ENCODE measurements at places on chromosomes 3 and 15. TPM values are rescaled to one million over a fixed set of nuclear protein-coding genes. Genes with fewer than 3 reads are reported as not detected.

DNA sequence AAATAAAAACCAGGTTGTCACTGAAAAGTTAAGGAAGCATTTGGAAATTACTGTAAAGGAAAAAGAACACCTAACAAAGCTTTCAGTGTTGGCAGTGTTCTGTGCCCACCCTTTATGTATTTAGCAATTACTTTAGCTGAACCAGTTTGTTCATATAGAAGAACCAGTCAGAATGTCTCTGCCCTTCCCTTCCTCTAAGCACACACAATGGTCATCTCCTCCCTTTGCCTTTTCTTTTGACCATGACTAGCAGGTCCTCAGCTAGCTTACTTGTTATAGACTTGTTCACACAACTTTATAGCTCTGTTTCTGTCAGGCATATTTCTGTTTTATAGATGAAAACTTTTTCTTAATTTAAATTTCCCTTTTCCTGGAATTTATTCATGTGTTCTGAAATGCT is 59.6 kb downstream of the AKAP13 start:
- DNase-seq: no peak

DNA sequence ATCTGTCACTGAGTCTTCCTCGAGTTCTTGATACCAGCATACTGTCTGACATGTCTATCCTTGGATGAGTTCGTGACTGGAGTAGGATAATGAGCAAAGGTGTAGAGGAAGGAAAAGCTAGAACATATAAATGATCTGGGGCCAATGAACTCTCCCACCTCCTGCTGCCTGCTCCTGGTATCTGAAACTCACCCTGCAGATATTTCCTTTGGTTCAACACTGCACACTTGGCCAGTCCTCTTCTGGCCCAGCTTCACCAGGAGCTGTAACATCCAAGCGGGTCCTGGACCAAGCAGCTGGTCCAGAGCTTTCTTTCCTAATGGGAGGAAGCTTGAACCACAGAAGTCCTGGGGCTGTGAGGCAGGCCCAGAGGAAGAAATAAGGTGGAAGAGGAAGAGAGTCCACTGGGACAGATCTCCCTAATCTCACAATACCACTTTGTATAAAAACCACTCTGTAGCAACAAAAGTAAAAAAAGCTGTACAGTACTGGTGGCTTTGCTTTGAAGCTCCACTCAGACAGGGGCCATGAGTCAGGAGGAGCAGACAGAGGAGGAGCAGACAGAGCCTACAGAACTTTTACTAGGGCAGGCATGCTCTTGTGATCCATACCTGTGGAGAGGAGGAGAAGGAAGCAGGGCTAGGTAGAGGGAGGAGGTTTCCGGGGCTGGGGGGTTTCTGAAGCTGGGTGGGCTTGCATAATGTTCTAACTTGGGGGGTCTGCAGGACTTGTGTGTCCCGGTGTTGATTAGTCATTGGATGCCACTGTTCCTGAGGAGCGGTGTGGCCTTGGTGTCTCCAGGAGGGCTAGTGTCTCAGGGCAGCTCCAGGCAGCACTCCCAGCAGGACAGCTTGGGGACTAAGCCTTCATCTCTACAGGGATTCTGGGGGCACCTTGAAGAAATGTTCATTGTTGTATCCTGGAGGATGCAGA is 166.9 kb downstream of the ABHD5 start:
- DNase-seq: no peak

DNA sequence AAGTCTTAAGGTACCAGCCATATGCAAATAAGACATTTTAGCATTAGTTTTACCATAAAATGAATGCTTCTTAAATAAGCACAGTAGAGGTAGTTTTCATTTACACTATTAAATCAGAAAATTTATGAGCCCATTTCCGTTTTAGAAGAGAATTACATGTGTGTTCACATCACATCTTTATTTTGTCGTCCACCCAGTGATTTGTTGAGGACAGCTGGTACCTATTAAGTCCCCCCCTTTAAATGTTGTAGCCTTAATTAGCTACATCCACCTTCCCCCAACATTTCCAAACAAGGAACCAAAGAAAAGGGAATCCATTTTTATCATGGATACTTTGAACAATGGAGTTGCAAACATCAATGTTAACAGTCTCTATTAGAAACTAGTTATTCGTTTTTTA is 6.8 kb downstream of the IL17RD start:
- no peak for DNase-seq

MAP1A gene
- total RNA-seq: 20.8 TPM

- no peak for DNase-seq
Measured at GRCh38 chr3:68408626-68409025, 523.7 kb downstream of the TAFA4 start.

- no peak for DNase-seq
Measured at GRCh38 chr15:62969442-62970089, 73.0 kb upstream of the TPM1 start.

DNA sequence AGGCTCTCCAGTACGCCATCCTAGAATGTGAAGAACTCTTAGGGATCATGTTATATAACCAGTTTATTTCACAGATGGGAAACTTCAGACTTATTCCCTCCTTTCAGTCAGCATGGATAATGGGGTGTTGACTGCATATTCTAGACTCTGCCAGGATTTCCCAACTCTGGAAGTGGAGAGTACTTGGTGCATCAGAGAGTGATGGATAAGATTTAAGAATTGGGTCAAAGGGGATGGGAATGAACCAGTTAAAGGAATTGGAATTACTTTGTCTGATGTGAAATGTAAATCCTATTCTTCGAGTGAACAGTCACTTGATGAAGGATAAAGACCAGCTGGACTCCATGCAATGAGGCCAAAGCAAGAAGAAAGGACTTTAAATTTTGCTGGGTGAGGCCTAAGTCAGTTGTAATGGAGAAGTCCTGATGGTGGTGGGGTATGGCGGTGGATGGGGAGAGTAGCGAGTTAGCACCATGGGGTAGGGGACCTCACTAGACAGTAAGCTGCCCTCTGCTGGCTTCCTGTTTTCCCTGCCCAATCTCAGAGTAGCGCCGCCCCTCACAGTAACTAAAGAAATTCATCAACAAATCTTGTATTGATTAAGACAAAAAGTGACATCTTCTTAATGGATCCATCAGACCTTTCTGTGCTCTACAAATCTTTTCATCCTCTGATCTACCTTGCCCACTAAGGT is 7.3 kb upstream of the CACNA1D start:
- no peak for DNase-seq

DNA sequence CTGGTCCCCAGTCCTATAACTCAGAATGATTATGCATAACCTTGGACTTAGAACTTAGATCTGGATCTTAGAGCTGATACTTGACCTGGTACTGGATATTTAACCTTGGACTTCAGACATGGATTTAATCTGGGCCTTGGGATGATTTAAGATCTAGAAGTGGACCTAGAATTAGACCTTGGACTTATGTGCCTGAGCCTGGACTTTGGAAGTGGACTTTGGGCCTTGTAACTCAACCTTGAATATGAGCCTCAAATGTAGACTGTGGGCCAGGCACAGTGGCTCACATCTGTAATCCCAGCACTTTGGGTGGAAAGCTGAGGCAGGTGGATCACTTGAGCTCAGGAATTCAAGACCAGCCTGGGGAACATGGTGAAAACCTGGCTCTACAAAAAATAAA is 46.1 kb downstream of the ZNF589 start:
- DNase-seq: no peak

DNA sequence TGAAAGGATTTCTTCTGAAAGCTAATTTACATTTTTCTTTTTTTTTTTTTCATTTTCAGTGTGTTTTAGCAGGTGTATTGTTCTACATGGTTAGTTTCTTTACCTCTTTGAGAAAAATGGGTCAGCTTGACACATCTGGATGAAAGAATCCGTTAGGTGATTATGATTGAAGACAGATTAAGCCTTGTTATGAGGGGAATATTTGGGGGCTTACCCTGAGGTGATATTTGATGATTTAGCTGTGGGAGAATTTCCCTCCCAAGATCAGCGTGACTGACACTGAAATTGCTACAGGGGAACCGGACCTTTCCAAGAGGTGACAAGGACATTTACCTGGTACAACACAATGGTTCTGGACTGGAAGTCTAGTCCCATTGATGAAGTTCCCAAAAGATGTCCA is 147.5 kb downstream of the NFKBIZ start:
- DNase-seq: no peak

CYP1A1 gene
- 3.7 TPM for total RNA-seq

- no peak for DNase-seq
Measured at GRCh38 chr15:74128785-74129585, 1.4 kb upstream of the ISLR2 start.

All from tibial nerve (tissue), 4 donors.